ENCODE measurements at places on chromosomes 2 and 18. TPM values are rescaled to one million over a fixed set of nuclear protein-coding genes. Genes with fewer than 3 reads are reported as not detected.

Gene LYG2
- 0.22 TPM for polyA plus RNA-seq

Gene PPP1R1C
- polyA plus RNA-seq, result 0.34 TPM

DNA sequence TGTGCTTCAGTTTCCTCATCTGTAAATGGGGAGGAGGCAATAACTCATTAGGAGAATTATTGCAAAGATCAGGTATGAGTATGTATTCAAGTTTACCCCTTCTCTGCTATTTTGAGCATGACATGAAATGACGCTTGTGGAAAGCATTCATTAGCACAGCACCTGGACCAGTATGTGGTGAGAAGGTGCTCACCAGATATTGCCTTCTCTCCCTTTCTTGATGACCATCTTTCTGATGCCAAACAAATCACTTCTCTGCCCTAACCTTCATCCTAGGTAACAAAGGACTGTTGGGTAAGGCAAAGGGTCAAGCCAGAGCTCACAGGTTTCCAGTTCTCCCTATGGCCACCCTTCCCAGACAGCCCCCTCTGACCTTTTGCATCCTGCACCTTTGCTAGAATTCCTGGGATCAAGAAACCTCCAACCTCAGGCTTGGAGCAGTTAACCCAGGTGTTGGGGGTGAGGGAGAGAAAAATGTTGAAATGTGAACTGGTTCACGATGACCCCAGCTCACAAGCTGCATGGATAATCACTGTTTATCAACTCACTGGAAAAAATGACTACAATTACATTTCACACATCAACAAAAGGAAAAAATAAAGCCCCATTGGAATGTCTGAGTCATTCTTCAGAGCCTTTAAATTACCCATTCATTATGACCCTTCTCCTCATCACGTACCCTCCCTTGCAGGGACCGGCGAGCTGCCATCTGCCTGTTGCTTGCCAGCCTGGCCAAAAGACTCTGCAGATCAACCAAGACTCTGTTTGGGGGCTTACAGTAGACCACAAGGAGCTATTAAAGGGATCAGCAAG, 41.6 kb downstream of the LBH start:
- no peak for DNase-seq

GRCh38 chr2:43464590-43464989, 131.2 kb downstream of the THADA start:
- no peak for DNase-seq

DNA sequence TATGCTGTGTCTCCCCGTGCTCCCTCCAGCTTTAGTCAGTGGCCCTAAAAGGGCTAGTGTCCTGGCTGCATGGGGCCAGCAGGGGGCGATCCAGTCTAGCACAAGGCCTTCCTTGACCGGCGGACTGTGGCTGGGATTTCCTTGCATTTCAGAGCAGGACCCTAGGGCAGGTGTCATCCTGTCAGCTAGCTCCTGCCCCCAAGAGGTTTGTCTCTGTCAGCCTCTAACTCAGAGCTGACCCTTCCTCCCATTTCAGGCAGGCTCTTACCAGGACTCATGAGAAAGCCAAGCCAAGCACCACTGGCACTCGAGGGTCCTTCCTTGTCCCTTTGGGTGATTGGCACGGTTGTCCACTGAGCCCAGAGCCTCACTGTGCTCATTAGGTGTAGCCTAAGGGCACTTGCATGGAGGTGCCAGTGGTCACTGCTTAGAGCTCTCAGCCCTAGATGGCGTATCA, 140.3 kb downstream of the RPIA start:
- no peak for DNase-seq
